ENCODE measurements at places on chromosomes 6 and 20.
A peak's percentile ranks its signal among the peaks of the same experiment; 100 is the strongest.

GRCh38 chr20:23125625-23126191, 39.6 kb upstream of the CD93 start:
- peak; percentile 42 for DNase-seq

GRCh38 chr20:63210011-63210605, 5.8 kb downstream of the YTHDF1 start:
- DNase-seq, result no peak

DNA sequence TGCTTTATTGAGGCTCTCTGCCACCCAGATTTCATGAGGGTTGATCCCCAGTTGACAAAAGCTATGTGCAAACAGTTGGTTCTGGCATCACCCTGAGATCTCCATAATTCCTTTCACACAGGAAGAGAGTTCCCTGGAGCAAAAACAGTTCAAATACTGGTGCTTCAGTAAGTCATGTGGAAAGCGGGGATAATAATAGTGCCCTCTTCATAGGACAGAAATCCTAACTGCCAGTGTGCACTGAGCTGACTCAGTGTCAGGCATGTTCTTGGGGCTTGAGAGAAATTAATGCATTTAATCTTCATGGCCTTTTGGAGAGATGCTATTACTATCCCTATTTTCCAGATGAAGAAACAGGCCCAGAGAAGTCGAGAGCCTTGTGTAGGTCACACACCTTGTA, 7.9 kb upstream of the SLC52A3 start:
- no peak for DNase-seq

DNA sequence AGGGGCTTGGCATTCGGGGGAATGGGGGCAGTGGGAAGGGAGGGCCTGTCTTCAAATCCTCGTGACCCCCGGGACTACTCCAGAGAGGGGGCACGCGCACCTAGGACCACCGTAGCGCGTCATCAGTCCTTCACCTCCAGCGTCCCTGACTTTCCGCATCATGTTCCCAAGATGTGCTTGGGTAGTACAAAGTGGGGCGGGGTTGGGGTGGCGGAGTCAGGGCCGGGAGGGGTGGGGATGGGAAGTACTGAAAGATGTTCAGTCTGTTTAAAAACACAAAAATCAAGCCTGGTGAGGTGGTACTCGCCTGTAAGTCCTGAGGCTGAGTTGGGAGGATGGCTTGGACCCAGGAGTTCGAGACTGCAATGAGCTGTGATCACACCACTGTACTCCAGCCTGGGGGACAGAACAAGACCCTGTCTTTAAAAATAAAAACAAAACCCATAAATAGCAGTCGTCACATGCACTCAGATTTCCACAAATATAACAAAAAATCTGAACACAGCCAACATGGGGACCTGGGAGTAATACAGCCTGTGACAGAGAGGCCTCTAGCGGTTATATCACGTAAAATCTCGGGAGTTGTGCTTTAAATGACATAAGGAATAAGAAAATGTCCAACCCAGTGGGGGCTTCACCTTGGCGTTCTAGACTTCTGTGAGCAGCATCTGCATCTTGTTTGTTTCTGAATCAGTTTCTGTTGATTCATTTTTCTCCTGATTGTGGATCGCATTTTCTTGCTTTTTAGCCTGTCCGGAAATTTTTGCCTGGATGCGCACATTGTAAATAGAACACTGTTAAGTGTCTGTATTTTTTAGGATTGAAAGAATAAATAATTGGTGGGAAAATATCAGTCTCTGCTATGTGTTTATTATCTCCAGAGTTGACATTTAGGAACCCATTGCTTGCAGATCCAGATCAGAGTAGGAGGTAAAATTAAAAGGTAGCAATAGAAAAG, 698 bp upstream of the LRP11 start:
- DNase-seq, result peak; percentile 60

GRCh38 chr20:34369265-34369664, 6.2 kb downstream of the ITCH start:
- DNase-seq, result no peak
